Stimulated activated CD4-positive, alpha-beta T cell treated with anti-CD3 and anti-CD28 coated beads, Interleukin-2, amount 100 ng/mL, for 24 hours (primary cell): ENCODE measurements at places on chromosomes 5 and 9.

DNA sequence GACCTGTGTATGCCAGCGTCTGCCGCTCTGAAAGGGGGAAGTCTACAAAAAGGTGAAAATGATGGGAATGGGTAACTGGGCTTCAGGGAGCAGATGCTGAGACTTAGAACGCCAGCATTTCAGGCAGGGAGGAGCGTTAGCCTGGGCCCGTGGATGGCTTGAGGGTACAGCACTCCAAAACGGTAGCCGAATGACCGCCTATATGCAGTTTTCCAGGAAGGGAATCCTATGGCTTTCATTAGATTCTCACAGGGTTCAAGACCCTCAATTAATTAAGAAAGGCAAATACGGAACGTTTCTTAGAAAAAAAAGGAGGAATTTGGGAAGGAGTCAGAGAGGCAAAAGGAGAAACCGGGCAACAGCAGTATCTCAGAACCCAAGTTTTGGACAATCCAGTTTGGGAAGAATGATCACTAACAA, 639 bp downstream of the AMACR start:
- DNase-seq: no peak

GRCh38 chr5:150058480-150059126, 27.8 kb downstream of the CSF1R start:
- DNase-seq: no peak

GRCh38 chr9:33856247-33856646, 39.3 kb downstream of the UBE2R2 start:
- DNase-seq: no peak

GRCh38 chr5:139396691-139397090, 1.8 kb upstream of the PROB1 start:
- no peak for DNase-seq

DNA sequence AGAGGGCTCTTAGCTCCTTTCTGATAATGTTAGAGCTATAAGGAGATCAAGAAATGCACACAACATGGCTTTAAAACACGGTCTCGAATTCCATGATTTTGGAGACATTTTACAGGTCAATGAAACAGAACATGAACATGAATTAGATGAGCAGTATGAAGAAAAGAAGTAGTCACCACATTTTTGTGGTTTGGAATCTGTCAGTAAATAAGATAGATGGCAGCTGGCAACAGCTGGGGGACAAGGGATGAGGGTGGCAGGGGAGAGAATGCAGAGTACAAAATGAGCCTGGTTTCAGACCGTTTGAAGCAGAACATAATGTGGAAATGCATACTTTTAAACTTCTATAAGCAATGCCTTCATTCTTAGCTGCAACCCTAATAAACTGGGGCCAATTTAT, 107.1 kb downstream of the OXCT1 start:
- DNase-seq: no peak

- no peak for DNase-seq
These were observed 1164.5 kb downstream of the CDH12 start for GRCh38 chr5:21688655-21689054.
